ENCODE measurements at places on chromosomes 11 and 22.

- peak; percentile 86 for DNase-seq
These were observed 4.7 kb downstream of the FEN1 start for GRCh38 chr11:61797263-61797944.

DNA sequence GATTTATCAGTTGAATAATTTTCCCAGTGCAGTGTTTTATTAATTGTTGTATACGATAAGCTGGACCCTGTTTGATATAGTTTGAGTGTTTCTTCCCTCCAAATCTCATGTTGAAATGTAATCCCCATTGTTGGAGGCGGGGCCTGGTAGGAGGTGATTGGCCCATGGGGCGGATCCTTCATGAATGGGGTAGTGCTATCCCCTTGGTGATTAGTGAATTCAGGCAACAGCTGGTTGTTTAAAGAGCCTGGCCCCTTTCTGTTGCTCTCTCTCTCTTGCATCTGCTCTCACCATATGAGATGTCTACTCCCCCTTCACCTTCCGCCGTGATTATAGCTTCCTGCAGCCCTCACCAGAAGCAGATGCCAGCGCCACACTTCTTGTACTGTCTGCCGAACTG lies 1.5 kb downstream of the OR5A1 start:
- no peak for DNase-seq

GRCh38 chr11:107468596-107468995 lies 11.0 kb upstream of the CWF19L2 start:
- peak; percentile 31 for DNase-seq

GRCh38 chr11:13463779-13464290 lies 813 bp upstream of the BTBD10 start:
- peak; percentile 23 for DNase-seq

DNA sequence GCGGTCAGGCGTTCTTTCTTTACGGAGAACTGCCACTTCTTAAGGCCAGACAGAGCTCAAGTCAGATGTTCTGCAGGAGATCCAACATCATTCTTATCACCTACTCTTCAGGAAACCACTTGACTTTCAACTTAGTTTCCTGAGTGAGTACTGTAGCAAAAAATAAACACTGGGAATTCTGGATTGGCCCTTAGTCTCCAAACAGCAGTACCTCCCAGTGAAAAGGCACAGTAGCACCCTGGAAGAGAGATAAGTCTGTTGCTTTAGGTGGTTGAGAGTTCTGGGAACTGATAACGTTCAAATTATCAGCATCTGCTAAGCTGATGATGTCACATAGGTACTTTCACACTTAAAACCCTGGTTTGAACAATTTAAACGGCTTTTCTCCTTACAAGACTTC lies 971.8 kb upstream of the TENM4 start:
- no peak for DNase-seq

DNA sequence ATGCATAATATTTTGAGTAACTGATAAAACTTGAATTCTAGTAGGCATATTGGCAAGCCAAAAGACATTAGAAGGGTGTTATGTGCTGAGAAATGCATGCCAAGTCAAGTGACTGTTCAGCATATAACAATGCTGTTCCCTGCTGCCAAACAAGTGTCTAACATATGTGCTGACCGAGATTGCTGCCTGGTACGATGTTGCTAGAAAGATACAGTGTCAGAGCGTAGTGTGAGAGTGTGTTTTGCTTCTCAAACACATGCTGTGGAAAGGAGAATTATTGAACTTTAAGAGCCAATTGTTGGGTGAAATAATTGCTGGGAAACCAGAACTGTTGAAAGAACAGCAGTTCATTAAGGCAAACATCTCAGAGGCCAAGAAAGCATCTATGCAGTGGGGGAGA lies 71.3 kb upstream of the GRIA4 start:
- no peak for DNase-seq

- peak; percentile 48 for DNase-seq
These were observed 9.3 kb upstream of the SERPING1 start for GRCh38 chr11:57588046-57588710.

DNA sequence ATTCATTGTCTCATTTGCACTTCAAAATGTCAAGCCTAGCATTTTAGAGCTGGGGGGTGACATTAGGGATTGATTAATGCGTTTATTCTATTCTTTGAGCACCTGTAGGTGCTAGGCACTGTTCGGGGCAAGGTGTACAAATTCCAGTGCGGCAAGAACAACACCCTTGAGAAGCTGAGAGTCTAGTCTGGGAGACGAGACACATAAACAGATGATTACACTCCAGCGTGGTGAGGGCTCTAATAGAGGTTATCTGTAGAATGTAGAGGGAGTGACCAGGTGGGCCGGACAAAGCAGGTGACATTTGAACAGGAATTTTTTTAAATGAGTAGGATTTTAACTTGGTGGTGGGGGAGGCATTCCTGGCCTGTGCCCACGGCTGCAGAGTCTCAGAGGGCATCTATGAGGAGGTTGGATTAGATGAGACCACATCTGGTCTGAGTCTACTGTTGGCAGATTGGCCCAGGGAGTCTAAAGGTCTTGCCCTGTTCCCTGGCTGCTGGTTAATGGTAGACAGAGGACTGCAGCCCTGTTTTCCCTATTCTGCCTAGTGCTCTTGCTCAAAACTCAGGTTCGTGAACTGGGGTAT lies 970 bp downstream of the CAT start:
- no peak for DNase-seq

- no peak for DNase-seq
These were observed 12.7 kb downstream of the DGKZ start for GRCh38 chr11:46359953-46360352.

DNA sequence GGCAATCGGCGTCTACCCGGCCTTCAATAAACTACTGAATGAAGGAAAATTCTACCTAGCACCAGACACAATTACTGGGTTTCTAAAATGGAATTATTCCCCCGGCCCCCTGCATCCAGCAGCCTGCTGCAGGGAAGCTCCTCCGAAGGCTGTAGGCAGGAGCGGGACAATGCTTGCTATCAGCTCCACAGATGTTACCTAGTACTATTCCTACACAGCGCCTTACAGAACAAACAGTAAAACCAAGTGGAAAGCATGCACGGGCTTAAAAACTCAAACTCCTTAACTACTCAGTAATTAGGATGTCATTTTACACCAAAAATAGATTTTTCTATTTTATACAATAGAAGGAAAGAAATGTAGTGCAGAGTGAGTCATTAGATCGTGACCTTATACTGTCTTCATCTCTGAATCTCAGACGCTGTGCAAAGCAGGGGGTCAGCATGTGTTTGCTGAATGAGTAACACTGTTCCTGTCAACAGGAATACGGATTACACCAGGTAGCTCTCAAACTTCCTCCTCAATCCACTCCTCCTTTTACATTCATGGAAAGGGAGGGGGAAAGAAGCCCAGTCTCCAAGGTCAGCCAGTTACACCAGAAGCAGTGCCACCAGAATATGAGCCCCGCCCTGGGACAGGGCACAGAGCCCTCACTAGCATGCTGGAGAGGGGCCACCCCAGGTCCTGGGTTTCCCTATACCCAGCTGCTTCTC lies 74.9 kb downstream of the PACSIN2 start:
- peak; percentile 33 for DNase-seq

- DNase-seq, result no peak
These were observed 2.9 kb upstream of the MMP3 start for GRCh38 chr11:102846292-102846691.

DNA sequence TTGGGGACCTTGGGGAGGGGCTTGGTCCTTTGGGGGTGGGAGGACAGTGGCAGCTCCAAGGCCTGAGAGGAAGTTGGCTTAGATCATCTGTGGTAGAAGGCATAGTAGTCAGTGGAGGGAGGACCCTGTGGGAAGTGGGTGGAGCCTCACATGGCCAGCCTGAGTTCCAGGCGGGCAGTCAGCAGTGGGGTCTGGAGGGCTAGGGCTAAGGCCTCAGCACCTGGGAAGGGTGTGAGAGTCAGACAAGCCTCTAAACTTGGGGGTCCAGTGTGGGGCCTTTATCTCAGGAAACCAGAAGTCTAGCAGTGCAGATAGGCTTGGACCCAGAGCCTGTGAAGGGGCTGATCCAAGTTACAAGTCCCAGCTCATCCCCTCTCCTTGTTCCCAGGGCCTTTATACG lies 4.0 kb downstream of the NLRX1 start:
- DNase-seq, result peak; percentile 81

GRCh38 chr11:80718611-80719291 lies 1277.9 kb upstream of the TENM4 start:
- no peak for DNase-seq

DNA sequence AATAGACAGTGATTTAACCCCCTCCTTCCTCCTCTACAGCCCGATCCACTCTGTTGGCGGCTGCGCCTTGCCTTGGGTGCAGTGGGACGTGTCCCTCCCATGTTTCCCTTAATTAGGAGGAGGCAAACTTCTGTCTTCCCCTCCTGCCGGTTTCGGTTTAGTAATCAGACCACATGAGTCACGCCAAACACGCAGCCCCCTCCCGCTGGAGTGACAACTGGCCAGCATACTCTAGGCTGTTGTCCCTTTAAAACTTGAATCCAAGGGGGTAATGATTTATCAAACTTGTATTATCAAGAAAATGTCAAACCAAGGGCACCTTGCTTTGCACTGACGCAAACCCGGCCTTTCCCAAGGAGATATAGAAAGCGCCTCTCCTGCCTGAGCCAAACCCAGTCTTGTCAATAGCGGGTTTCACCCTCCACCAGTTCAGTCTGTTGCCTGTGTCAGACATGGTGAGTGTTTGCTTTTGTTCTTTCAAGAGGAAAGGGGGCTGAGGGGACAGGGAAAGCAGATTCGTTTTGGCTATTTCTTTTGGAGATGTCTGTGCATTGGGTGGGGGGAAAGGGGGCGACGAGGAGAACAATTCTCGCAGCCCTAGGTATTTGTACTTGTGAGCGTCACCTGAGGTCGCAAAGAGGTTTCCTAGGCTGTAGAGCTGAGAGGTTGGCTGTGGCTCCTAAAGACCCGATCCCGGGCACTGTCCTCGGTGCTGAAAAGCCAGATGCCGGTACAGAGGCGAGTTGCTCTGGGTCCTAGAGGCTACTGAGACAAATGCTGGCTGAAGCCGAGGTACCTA lies at the start of gene SLC6A5:
SLC6A5 (plus strand) TSS at position 388 of the 799 bp plus-strand sequence; CDS start at position 453, 65 bp downstream.
- DNase-seq, result peak; percentile 28

GRCh38 chr22:33335611-33336279 lies 277.6 kb upstream of the SYN3 start:
- no peak for DNase-seq

DNA sequence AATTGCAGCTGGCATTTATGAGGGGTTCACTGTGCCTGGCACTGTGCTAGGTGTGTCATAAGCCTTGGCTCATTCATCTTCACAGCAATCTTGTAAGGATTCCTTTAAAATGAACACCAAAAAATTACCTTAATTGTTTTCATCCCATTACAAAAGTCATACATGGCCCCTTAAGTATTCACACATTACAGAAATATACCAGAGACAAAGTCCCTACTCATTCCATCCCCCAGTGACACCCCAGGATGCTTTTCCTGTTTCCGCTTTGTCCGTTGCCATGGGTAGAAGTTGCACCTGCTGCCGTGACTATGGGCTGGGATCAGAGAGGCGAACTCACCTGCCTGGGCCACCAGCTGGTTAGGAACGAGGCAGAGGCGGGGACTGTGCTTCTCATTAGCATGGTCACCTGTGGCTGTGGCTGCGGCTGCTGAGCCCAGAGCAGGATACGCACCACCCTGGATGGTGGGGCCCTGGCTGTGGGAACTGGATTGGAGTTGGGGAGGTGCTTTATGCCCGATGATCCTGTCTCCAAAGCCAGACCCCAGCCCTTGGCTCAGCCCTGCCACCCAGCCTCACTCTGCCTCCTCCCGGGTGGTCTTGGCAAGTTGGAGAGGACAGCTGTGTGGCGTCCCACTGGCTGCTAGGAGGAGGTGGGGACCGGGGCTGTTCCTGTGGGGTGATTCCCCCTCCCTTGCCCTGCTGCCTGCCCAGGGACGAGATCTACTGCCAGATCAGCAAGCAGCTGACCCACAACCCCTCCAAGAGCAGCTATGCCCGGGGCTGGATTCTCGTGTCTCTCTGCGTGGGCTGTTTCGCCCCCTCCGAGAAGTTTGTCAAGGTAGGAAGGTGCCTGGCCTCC lies 60.8 kb downstream of the MYO7A start:
- DNase-seq, result no peak

- no peak for DNase-seq
These were observed 18.9 kb downstream of the SNAP29 start for GRCh38 chr22:20877715-20878114.

DNA sequence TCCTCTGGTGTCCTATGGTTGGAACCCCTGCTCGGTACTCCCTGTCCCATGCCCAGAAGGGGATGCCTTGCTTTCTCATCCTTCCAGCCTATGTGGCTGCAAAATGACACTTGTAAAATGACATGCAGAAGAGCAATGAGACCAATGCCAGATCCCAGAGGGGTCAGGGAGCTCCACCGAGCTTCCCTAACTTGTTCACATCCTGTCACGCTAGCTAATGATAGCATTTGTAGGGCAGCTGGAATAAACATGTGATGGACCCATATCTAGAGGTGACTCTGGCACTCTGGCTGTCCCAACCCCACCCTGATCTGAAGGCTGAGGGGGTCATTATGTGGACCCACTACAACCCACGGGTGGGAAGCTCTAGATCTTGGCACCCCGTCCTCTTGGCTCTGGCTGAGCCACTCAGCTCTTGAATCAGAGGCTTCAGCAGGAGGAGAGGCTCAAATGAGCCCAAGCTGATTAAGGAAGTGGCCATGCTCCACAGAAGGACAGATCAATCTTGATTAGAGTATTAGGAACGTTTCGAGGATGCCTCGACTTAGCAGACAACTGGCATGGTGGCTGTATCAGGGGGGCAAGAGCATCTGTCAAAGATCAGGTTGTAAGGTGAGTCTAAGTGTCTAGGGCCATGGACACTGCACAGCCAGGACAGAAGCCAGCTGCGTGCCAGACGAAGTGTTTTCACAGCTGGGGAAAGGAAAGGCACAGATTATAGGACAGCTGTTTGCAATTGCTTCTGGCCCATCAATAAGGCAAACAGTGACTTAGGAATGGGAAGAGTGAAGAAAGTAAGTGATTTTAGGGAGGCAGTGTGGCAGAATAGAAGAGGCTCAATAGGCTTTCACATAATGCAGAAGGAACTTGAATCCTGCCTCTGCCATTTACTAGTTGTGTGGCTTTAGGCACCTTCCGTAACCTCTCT lies 182.8 kb downstream of the KIRREL3 start:
- DNase-seq, result no peak

DNA sequence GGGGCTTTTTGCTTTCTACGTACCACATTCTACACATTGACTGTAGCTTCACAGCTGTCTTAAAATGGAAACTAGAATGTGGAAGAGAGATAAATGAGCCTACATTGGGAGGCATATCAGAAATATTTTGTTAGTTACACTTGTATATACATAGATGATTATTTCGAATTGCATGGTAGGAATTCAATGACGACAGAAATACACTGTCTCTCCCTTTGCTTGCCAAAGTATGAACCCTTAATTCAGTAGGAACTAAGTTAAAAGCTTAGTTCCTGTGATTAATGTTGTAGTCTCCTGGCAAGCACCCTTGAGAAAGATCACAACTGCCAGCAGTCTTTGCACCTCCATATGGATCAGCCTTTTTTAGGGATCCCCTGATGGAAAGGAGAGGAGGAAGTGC lies 10.1 kb downstream of the C11orf87 start:
- DNase-seq, result no peak

Data from suppressor macrophage (primary cell).